ENCODE measurements at places on chromosomes 11 and 22.

DNA sequence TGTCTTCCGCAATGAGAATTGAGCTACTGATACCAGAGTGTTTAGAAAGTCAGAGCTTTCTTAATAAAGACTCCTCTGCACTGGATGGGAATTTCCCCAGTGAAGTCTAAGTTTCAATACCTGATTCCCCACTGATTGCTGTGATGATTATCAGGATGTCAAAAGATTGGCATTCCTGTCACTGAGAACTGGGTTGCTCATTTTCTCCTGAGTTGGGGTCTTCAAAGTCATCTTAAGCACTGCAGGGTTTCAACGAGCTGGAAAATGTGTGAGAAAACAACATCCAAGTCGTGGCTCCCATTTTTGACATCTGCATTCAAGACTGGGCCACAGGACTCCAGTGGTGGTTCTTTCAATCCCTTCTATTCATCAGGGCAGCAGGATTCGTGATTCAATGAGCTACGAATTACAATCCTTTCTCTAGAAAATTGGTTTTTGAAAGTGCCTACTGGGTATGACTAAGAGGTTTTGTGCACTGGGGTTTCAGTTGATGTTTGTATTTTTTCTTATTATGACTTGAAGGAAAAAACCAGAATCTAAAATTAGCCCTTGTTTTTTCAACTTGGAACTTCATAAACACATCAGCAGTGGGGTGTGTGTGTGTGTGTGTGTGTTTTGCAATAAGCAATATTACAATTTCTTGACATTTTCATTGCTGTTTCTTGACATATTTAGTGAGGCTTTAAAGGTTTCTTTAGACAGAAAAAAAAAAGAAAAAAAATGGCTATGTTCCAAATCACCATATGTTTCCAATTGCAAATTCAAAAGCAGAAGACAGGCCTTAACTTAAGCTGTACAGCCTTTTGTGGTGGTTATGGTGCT is 233.0 kb downstream of the FAM76B start:
- DNase-seq = peak; percentile 78

- no peak for DNase-seq
These were observed 107.3 kb upstream of the HSD17B12 start for GRCh38 chr11:43573233-43573632.

GRCh38 chr22:43891360-43892182 is at the start of gene PNPLA5:
TSS of gene PNPLA5 (minus strand) at chr22:43892013. CDS start at chr22:43891880, 133 bp downstream.
- DNase-seq = no peak

DNA sequence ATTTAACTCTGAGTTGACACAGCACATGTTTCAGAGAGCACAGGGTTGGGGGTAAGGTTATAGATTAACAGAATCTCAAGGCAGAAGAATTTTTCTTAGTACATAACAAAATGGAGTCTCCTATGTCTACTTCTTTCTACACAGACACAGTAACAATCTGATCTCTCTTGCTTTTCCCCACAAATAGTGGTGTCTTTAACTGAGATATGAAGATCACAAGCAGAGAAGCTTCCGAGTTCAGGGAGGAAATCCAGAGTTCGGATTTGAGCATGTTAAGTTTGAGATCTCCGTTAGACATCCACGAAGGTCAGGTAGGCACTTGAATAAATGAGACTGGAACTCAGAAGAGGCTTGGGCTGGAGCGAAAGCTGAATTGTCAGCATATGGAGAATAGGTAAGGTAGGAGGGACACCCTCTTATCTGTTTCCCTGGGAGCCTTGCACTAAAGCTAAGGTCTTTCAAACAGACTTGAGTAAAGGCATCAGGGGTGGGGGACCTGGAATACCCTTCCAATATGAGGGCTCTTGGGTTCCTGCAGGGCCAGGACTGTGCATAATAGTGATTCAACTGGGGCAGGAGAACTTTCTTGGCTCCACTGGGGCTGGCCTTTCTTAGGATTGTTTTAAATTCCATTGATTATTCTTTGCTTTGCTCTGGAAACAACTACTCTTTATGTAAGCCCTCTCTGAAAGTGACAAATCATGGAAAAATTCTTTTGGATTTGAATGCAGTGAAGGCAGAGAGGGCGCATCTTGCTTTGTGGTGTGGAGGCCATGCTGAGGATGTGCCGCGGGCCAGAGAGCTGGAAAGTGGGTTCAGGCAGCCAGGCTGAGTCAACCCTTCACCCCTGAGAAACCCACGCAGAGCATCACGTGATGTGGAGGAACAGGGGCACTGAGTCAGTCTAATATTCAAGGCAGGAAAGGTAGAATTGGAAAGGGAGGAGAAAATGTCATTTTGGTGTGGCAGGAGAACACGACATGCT is 62.7 kb upstream of the AMPD3 start:
- DNase-seq = no peak

GRCh38 chr11:111331711-111332479 is 33.5 kb downstream of the POU2AF3 start:
- DNase-seq = no peak

DNA sequence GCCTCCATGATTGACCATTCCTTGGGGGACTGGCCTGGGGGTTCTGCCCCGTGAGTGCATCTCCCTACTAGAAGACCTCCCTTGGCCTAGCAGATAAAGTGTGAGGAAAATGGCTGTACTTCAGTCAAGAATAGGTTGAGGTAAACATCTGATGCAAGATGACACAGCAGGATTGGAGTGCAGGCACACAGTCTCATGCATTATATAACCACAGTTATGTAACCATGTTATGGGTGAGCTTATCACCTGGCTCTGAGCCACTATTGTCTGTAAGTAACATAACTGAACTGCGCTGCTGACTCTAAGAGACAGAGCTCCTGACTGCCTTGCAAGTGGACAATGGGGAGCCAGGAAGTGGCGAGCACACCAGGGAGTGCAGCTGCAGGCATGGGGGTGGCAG is 378.7 kb upstream of the ANO5 start:
- DNase-seq = no peak

DNA sequence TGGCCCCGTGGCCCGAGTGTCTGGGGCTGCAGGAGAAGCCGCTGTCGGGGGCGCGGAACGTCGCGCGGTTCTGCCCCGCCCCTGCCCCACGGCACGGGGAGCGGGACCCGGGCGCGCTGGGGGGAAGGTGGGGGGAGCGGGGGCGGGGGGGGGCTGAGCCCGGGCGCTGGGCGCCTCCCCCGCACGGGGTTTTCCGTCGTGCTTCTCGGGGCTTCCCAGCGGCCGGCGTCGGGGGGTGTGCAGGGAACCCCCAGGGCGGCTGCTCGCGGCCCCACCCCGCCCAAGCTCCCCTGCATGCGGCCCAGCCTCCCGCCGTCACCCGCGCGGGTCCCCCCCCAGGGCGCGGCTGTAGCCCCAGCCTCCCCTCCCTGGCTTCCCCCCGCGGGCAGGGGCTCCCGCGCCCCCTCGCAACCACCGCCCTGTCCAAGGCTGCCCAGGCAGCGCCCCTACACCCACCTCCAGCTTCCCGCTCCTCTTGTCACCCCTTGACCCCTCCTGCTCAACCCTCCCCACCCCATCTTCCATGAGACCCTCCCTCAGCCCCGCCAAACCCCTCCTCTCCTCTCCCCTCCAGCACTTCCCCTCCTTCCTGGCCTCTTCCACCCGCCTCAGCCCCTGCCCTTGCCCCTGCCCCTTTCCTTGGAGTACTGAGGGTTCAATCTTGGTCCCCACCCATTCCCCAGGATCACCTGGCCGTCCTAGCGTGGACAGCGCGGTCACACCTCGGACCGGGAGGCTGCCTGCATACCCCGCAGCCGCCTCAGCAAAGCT is 1.7 kb downstream of the IL17REL start:
- DNase-seq = no peak

DNA sequence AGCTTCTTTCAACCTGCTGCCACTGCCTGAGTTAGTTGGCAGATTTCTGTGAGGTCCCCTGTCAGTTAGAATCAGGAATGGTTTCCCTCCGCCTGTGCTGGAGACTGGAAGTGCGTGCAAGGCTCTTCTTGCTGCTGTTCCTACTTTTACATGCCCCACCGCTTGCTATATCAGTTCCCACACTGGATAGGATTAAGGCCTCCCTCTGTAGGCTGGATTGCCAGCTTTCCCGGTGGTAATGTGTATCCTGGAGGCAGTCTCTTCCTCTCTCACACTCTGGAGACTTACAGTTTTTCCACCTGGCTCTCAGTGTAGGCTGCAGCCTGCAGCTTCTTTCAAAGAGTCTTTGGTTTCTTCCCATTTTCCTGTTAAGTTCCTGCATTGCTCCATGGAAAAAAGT is 66.5 kb downstream of the ARHGAP42 start:
- DNase-seq = no peak

GRCh38 chr11:106482917-106483785 is 405.7 kb downstream of the AASDHPPT start:
- DNase-seq = no peak

- DNase-seq = peak; percentile 19
These were observed 56.0 kb downstream of the COMMD9 start for GRCh38 chr11:36233204-36233603.

DNA sequence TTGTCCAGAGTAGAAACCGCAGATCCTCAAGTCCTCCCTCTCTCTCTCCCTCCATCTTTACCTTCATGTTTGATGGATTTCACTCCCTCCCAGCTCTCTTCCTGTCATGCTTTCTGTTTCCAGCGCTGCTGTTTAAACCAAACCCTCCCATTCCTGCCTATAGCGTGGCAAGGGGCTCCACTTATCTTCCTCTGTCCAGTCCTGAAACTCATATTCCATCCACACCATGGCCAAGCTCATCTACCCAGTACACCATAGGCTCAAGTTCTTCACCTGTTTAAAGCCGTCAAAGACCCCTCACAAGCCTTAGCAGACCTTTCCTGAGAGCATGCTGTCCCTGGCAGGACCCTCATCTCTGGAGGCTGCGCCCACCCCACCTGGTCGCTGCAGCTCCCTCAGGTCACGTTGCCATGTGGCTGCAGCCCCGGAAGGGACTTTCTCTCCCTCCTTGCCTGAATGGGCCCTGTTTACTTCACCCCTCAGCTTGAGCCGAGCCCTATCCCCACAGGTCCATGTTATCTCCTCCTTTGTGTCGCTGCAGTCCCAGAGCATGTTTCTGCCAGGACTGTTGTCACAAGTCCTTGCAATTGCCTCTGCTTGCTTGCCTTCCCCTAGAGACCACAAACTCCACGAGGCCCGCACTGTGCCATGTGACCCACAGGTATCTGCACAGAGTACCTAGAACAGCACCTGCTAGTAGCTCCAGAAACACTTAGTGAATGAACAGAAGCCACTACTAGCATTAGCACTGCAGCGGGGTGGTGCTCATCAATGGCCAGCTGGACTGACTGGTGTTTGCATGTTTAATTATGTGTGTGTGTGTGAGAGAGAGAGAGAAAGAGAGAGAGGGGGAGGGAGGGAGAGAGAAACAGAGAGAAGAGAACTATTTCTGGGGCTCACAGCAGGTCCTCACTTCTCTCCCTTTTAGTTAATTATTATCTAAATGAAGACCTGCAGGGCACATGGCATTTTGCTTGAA is 149.4 kb upstream of the SNX19 start:
- DNase-seq = no peak

DNA sequence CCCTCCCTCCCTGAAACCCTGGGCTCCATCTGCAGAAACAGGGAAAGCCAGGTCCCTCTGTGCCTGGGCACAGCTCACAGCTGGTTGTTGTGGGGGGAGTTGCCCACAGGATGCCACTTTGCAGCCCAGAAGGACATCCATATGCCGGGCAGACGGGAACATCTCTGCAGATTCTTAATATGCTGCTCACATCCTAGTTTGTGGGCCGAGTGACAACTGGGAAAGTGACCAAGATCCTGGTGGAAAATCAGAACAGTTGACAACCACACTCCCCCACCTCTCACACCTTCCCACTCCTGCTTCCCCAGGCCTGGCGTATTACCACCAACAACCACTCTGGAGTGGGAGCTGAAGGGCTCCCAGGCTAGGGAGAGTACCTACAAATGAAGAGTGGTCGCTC is 7.3 kb upstream of the SCGB1A1 start:
- no peak for DNase-seq

- no peak for DNase-seq
These were observed 48.1 kb upstream of the HMGXB4 start for GRCh38 chr22:35209203-35209602.

GRCh38 chr11:48005136-48005535 is 24.8 kb downstream of the PTPRJ start:
- no peak for DNase-seq

Data from fibroblast of skin of left biceps (primary cell).